ENCODE measurements at places on chromosomes 12 and 14. TPM values are rescaled to one million over a fixed set of nuclear protein-coding genes. Genes with fewer than 3 reads are reported as not detected.

Gene NEUROD4
- total RNA-seq: not detected

Gene CD69
- total RNA-seq: 76.0 TPM

Gene BMP4
- total RNA-seq: 0.47 TPM

DNA sequence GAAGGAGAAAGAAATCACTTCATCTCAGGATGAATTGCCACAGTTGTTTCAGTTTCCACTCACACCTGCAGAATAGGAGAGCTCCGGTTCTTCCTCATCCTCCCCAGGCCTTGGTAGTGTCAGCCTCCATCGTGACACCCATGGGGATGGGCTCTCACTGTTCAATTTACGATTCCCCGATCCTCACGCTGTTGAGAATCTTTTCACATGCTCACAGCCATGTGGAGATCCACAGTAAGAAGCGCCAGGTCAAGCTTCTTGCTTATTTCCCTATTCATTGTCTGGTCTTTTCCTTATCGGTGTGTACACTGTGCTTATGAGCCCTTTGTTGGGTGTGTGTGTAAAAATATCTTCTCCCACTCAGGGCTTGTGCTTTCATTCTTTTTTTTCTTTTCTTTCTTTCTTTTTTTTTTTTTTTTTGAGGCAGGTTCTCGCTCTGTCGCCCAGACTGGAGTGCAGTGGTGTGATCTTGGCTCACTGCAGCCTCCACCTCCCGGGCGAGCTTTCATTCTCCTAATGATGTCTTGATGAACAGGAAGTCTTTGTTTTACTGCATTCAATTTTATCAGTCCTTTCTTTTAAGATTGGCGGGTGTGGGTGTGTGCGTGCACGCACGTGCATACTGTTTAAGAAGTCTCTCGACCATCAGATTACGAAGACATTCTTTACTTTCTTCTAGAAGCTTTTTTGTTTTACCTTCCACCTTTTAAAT is 21.5 kb downstream of the RIN3 start:
- DNase-seq: no peak

Gene SUOX
- total RNA-seq: 2.5 TPM

DNA sequence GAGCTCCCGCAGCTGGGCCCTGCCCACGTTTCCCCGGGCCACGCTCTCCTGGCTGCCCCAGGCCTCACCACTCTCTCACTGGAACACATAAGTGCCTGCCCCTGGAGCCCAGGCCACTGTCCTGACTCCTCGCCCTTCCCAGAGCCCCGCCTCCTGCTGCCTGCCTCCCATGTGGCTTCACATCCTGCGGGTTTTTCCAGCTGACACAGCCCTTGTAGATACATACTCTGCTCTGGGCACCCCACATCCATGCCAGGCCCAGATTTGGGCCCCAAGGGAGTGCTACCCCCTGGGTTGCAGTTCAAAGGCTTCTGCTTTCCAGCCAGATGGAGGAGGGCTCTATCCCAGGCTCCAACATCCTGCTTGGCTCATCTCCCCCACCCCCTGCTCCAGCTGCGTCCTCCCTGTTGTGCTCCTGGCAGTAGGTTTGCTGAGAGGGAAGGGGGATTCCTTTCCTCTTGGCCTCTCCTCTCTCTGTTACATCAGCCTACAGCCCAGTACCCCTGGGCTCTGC is 60.1 kb downstream of the TSPAN9 start:
- DNase-seq: no peak

Measured in activated CD8-positive, alpha-beta memory T cell treated with anti-CD3 and anti-CD28 coated beads, Interleukin-2, amount 10 ng/mL, durations not matched to agents 7 days and 5 days (primary cell).